ENCODE measurements at places on chromosomes 2 and 18.

GRCh38 chr2:189874586-189875320 lies 90.5 kb downstream of the PMS1 start:
- DNase-seq: peak; percentile 44

DNA sequence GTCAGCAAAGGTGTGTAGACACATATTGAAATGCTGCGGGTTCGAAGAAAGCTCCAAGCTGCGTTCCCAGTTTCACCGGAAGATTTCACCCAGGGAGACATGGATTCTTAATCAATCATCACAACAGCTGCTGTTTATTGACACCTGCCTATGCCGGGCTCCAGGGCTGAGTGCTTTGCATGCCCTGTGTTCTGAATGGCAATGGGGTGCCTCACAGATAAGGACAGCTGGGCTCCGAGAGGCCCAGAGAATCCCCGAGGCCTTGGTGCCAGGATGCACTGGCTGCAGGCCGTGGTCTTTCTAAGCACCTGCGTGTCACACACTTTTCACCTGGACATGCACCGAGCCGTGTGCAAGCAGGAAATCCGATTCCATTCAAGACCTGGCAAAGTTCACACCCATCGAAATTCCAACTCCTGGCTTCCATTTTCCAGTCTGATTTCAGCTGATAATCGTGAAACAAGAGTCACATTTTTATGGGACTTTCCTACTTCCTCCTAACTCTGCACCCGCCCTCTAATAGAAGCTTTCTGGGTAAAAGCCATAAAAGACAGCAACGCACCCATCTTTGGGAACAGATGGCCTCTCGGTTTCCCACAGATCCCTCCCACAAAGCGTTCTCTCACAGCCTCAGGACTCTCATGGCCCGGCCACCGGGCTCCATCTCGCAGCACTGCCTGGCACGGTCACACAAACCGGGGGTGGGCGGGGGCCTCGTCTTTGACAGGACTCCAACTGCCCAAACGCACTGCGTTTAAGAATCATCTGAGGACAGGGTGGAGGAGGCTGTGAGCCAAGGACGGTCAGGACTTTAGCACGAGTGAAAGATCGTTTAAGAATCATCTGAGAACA lies 245.6 kb upstream of the SALL3 start:
- DNase-seq: no peak

DNA sequence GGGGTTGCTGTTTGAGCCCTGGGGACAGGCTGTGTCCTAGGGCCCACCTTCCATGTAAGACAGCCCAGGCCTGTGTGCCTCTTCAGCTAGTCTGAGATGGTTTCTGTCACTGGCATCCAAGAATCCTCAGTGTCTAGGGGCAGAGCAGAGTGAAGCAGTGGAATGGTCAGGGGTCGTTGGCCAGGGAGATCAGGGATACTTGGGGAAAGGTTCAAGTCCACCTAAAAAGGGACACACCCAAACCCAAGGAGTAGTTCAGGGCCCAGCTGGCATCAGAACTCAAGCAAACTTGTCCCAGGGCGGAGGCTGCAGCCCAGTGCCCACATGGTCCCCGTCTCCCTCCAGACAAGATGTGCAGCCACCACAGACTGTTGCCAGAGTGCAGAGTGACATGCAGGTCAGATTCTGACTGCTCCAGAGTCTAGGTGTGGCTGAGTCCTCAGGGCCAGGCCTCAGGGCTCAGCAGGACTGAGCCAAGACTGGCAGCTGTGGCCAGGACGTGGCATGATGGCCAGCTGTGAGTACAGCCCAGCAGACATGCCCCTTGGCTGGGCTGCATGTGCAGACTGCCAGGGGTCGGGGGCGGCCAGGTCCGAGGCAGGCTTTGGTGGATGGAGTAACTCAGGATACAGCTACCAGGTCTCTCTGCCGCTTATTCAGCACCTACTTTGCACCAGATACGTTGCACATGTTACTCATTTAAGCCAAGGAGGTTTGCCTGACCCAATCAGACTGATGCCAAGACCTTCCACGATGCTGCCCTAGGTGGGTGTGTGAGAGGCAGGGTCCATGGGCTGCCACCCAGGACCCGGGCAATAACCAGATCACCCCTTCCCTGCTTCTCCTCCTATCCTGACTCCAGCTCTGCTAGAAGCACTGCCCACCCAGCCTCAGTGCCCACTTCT lies 146.6 kb downstream of the SMAD7 start:
- no peak for DNase-seq

DNA sequence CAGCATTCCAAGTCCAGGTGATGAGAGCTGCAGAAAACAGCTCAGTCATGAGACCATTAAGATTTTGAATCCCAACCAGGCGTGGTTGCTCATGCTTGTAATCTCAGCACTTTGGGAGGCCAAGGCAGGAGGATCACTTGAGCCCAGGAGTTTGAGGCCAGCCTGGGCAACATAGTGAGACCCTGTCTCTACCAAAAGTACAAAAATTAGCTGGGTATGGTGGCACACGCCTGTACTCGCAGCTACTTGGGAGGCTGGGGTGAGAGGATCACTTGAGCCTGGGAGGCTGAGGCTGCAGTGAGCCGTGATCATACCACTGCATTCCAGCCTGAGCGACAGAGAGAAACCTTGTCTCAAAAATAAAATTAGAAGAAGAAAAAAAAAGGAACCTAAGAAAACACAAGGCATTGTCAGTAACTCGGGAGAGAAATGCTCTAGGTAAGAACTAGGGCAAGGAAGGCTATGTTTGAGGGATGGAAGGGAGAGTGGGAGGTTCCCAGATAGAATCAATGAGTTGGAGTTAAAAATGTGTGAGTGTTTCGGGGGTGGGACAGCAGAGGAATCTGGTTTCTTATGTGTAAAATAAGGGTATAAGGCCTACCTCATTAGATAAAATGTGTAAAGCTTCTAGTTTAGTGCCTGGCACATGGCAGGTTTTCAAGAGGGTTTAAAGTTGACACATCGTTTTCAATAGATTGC lies 23.3 kb upstream of the MTA3 start:
- no peak for DNase-seq

DNA sequence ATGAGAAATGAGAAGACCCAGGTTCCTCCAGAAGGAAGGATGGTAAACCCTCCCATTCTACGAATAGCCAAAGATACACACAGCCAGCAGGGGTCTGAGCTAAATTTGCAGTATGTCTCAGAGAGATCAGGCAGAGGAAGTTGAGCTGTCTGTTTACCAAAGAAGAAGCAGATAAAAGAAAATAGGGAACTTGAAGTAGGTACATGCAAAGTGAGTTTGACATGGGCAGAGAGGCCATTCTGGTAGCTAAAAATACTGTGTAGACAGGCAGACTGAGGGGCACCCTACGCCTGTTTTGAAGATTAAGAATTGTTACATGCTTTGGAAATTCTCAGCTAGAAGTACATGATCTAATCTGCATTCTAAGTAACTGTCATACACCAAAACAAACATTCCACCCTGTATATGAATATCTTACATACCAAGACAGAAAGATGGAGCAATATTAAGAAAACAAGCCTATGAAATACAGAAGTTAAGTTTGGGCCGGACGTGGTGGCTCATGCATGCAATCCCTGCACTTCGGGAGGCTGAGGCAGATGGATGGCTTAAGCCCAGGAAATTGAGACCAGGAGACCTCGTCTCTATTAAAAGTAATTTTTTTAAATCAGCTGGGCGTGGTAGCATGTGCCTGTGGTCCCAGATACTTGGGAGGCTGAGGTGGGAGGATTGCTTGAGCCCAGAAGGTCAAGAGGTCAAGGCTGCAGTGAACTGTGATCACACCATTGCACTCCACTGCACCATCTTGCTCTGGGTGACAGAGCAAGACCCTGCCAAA lies 157.9 kb downstream of the ANKRD44 start:
- peak; percentile 40 for DNase-seq

GRCh38 chr2:68917034-68917718 lies 35.5 kb downstream of the GKN2 start:
- no peak for DNase-seq

- DNase-seq: no peak
Measured at GRCh38 chr2:128774320-128775216, 455.9 kb upstream of the HS6ST1 start.

- peak; percentile 60 for DNase-seq
Measured at GRCh38 chr18:76528477-76529432, 33.7 kb upstream of the ZNF516 start.

GRCh38 chr2:234773129-234773528 lies 178.7 kb upstream of the SH3BP4 start:
- DNase-seq: no peak

- no peak for DNase-seq
Measured at GRCh38 chr18:11989966-11990380, 8.7 kb downstream of the IMPA2 start.

GRCh38 chr2:168469281-168469988 lies 13.4 kb downstream of the CERS6 start:
- no peak for DNase-seq

DNA sequence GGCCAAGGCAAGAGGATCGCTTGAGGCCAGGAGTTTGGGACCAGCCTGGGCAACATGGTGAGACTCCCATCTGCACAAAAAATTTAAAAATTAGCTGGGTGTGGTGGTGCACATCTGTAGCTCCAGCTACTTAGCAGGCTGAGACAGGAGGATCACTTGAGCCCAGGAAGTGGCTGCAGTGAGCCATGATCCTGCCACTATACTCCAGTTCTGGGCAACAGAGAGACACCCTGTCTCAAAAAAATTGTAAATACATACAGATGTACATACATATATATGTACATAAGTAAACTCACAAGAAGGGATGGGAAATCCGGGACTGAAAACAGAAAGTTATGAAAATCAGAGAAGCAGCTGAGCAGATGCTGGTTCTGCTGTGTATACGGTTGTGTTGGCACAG lies 29.6 kb upstream of the TAF4B start:
- no peak for DNase-seq

DNA sequence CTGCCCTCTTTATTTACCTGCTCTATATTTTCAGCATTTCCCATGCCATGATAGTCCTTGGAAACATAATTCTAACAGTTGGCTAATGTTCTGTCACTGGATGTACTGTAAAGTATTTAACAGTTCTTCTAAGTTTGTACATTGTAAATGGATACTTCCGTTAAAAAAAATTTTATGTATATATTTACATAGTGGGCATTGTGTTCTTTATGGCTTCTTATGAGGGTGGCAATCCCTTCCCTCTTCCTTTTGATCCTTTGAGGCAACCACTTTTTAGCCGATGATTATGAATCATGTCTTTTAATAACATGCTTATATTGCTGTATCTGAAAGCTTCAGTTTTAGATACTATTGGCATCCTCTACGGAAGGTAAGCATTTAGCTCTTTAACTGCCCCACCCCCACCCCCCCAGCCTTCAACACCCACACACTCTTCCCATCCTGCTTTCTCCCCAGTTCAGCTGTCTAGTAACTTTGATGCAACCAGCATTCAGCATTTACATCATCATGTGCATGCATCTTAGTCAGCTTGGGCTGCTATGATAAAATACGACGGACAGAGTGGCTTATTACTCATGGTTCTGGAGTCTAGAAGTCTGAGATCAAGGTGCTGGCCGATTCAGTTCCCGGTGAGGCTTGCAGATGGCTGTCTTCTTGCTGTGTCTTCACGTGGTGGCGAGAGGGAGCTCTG lies 21.0 kb upstream of the EDAR start:
- DNase-seq: peak; percentile 78

- no peak for DNase-seq
Measured at GRCh38 chr2:230688490-230688889, 24.2 kb upstream of the CAB39 start.

GRCh38 chr2:185921048-185921756 lies 182.6 kb downstream of the FSIP2 start:
- DNase-seq: no peak

GRCh38 chr2:212669761-212670160 lies 131.2 kb upstream of the ERBB4 start:
- DNase-seq: no peak

- no peak for DNase-seq
Measured at GRCh38 chr18:45213040-45213333, 402.3 kb upstream of the SLC14A2 start.

- DNase-seq: no peak
Measured at GRCh38 chr2:7377916-7378569, 460.8 kb downstream of the RNF144A start.

DNA sequence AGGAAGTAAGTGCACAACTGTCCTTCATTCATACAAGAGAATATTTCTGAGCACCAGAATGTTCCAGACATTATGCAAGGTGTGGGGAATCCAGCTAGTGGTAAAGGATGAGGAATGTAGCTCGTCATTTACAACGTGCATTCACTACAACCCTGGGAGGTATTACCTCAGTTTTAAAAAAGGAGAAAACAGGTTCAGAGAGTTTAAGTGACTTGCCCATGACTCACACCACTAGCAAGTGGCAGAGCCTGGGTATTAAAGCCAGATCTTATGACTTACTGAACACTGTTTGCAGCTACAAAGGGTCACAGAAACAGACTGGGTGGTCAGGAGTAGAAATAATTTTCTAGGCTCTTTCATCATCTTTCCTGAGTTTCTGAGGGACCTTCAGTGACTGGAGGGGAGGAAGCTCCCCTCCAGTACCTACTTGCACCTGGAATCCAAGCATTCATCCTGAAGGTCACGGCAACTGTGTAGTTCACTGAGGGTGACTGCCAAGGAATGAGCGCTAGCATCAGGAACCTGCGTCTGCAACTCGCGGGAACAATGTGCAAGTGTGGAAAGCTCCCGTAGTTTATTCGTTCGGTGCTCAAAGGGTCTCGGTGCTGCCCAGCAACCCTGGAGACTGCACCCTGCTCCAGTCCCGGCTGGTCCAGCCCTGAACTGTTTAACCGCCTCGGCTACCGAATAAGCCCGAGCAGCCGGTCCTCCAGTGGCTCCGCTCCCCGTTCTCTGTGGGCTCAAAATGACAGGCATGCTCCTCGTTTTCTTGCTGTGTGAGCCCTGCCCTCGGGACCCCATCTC lies 647 bp downstream of the CCDC121 start:
- DNase-seq: peak; percentile 92

DNA sequence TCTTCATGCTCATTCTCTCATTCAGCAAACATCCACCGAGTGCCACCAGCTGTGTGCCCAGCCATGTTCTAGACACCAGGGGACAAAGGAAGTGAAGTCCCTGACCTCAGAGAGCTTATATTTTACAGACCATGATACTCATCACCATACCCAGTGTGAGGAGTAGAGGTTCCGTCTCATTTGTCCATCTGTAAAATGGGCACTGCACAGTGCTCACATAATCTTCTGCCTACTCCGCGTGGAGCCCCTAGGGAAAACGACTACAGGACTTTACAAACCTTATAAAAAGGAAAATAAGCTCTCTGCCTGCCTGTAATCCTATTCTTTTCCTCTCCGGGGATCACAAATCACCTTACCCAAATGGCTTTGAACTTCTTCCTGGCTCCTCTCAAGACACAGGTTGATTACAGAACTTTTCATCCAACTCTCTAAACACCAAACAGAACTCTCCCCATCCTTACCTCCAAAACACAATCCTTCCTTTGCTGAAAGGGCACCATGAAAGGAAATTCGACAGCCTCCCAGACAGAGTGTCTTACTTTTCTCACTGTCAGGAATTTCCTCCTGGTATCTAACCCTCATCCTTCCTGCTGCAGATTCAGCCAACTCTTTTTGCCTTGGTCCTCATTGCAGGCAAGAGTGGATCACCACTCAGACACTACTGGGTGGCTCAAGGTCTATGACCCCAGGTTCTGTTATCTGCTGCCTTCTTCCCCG lies 99.5 kb downstream of the TNS1 start:
- DNase-seq: no peak

DNA sequence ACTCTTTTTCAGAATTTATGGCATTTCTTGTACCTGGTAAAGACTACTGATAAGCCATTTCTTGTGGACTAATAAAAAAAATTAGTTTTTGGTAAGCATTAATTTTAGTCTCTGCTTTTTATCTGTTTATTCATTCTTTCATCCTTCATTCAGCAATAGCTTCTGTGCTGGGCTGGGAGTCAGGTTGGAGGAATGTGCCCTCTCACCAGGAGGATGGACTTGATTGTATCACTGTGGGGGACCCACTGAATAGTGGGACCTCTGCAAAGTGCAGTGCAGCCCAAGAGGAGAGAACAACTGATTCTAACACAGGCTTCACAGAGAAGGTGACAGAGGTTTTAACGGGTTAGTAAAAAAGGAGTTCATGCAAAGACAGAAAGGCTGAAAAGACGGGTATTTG lies 39.1 kb downstream of the CDC42EP3 start:
- DNase-seq: no peak

All from ELR (cell line).